Vagina (tissue), 2 donors: ENCODE measurements at places on chromosomes 2 and 18.

DNA sequence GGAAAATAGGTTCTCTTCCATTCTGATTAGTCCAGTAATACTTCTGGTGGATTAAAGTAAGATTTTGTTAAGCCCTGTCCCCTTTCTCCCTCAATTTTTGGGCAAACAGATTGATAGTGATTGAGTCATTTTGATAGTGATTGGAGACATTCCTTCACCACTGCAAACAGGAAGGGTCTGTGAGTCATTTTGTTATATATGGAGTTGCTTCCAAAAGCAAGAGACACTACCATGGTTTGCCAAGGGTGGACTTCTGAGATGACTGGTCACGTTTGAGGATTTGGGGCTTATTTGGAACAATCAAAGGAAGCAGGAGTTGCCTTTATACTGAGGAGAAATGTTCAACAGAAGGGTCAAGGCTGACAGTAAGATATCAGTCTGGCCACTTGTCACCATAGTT, 249.9 kb downstream of the PARD3B start:
- DNase-seq, result no peak

DNA sequence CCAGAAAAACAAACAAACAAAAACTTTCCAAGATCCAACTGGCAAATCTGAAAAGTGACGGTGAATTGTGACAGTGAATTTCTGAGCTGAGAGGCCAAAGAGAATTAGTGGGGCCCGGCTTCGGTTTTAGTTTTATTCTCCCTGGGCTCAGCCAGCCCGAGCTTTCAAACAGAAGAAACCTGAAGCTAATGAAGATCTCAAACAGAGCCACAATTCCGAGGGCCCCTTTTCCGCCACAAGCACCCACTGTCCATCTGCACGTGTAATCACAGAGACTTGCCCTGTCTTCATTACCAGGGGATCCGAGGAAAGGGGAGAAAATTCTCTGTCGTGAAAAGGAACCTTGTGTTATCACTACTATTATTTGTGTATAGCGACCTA, 4.2 kb upstream of the ONECUT2 start:
- DNase-seq, result no peak

GRCh38 chr2:1601471-1602277, 142.6 kb downstream of the PXDN start:
- no peak for DNase-seq

DNA sequence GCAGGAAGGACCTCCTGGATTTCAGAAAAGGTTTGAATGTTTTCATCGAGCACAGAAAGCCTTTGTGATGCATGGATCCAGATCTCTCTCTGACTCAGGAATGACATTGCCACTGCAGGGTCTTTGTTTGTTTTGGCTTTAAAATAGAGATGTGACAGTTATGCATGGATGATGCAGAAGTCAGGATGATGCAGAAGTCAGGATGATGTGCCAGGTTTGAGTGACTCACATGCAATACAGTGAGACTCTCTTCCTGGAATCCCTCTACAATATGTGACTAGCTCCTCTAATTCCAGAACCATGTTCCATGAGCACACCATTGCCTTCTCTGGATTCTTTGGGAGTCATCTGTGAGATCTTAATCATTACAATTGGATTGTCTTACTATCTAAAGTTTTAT, 177.9 kb upstream of the RAB6C start:
- peak; percentile 32 for DNase-seq

DNA sequence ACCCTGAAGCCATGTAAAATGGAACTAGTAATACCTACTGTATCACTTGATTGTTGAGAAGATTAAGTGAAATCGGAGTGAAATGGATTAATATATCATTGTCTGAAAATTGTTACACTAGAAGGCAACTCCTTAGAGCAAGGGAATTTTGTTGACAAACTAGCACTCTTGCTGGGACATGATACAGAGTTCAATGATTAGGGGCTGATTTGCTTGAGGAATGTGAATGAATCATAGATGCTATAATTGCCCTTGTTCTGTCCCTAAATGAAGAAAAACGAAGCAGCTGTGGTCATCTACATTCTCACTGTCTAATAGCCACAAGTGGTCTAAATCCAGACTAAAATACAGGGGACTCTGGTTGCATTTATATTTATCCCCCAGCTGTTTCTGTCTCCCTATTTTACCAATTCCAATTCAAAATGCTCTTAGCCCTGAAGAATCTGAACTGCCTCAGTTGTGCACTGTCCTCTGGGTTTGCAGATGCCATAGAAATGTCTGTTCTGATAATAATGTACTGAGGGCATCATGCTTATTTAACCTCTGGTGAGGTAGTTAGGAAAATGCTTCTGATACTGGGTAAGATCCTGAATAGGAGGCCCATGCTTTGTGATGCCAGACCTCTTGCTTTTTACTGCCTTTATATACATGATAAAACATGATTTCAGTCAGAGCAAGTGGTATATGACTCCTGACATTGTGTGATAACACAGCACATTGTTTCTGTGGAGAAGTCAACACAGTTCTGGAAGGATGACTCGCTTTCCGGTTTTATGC, 382.1 kb downstream of the NRXN1 start:
- DNase-seq, result no peak

DNA sequence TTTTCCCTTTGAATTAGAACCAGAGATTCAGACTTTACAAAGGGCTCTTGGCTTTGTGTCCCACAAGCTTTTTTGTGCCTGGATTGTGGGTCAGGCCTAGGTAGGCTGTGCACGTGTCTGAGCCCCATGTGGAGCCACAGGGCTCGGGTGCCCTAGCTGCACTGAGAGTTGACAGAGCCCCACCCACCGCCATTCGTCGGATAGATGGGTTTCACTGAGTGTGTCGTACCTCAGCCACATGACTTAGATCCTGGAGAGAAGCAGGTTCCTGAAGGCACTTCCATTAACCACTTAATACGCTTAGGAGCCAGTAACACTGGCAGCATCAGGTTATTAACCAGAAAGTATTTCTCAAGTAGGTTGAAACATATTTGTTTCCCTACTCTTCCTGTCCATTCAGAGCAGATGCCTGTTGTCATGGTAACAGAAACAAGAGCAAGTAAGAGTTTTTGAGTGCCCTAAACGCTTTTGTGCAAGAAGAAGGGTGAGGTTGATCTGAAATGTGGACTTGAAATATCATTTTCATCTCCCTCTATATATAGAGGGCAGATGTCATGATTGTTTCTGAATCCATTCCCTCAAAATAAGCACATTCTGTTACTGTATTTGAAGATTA, 30.0 kb downstream of the ADCYAP1 start:
- no peak for DNase-seq

- peak; percentile 82 for DNase-seq
These were observed 24.9 kb downstream of the ASAP2 start for GRCh38 chr2:9231291-9232165.

- no peak for DNase-seq
These were observed 395.5 kb downstream of the ALK start for GRCh38 chr2:29525921-29526320.

GRCh38 chr2:78201064-78201575, 678.9 kb upstream of the LRRTM4 start:
- no peak for DNase-seq

- no peak for DNase-seq
These were observed 633 bp upstream of the PPIG start for GRCh38 chr2:169583518-169583917.

DNA sequence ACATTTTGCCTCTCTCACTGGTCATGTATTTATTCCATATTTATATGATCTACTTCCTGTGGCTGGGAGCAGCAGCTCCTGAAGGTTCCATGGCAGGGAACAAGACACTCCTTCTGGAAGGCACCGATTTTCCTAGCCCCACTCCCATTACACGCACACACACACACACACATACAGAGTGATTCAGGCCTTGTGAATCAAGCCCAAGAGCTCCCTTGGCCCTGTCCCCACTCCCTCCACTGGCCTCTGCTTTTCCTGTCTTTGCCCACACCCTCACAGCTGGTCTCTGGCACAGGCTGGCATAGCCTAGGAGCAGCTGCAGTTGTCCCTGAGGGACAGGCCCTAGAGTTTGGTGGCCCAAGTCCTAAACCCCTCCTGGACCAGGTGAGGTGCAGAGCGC, 201.7 kb downstream of the NAPG start:
- DNase-seq, result no peak

GRCh38 chr2:11379558-11379957, 35.1 kb upstream of the ROCK2 start:
- DNase-seq, result no peak

DNA sequence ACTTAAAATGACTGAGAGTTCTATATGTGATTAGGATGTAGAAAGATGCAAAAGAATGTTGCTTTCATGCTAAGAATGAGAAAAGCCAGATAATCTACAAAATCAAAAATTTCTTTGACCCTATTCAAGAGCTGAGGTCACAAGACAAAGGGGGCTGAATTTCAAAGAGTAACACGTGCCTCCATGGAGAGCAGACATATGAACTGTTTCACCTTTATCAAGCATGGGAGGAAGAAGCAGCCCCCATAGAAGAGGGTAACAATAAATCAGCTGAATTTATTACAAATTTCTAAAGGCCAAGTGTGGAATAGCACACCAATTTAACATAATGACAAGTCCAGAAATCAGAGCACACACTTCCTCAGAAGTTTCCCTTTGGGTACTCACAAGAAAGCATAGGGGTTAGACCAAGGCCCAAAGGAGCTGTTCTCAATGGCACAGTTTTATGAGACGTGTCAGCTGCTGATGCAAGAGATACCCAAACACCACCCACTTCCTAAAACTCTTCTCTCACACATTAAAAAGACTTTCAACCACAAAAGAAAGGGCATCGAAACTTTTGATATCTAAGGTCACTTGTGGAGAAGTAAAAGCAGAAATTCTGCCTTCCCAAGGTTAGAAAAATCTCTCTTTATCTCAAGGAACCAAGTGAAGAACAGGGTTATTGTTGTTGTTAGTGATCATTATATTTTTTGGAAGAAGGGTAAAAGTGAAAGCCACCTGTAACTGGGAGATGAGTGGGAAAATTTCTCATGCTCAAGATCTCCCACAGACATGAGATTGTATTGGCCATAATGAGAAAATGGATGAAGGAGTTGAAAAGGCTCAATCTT, 950.1 kb downstream of the TRIB2 start:
- DNase-seq, result no peak

DNA sequence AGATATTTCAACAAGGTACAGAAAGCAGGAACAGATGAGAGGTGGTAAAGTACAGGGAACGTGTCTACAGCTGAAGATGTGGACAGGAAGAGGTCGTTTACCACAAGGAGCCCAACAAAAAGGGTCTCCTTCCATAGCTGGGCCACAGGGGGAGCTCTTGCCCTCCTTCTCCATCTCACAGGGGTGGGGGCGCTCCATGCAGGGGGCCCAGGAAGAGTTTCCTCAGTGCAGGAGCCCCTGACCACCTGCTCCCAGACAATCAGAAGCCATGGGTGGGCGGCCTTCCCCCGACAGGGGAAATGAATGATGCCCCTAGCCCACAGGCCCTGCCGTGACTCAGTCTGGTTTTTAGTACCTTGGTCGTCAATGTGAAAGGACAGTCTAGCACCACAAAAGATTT, 163.6 kb upstream of the ZNF516 start:
- no peak for DNase-seq

GRCh38 chr2:154704991-154705390, 6.5 kb downstream of the KCNJ3 start:
- no peak for DNase-seq

GRCh38 chr2:115606350-115606749, 1163.9 kb downstream of the DPP10 start:
- DNase-seq, result no peak

DNA sequence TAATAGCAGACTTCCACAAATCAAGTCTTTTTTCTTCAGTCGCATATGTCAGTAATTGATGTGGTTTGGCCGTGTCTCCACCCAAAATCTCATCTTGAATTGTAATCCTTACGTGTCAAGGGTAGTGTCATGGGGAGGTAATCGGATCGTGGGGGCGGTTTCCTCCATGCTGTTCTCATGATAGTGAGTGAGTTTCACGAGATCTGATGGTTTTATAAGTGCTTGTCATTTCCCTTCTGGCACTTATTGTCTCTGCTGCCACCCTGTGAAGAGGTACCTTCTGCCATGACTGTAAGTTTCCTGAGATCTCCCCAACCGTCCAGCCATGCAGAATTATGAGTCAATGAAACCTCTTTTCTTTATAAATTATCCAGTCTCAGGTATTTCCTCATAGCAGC, 478.8 kb downstream of the PTPRM start:
- no peak for DNase-seq

- DNase-seq, result no peak
These were observed 33.9 kb downstream of the CCDC138 start for GRCh38 chr2:108820482-108820881.

- DNase-seq, result no peak
These were observed 255.9 kb upstream of the STON1 start for GRCh38 chr2:48274040-48274439.

GRCh38 chr2:167126165-167126564, 237.9 kb downstream of the XIRP2 start:
- DNase-seq, result no peak

- DNase-seq, result no peak
These were observed 2.8 kb downstream of the DUSP2 start for GRCh38 chr2:96142217-96143113.

DNA sequence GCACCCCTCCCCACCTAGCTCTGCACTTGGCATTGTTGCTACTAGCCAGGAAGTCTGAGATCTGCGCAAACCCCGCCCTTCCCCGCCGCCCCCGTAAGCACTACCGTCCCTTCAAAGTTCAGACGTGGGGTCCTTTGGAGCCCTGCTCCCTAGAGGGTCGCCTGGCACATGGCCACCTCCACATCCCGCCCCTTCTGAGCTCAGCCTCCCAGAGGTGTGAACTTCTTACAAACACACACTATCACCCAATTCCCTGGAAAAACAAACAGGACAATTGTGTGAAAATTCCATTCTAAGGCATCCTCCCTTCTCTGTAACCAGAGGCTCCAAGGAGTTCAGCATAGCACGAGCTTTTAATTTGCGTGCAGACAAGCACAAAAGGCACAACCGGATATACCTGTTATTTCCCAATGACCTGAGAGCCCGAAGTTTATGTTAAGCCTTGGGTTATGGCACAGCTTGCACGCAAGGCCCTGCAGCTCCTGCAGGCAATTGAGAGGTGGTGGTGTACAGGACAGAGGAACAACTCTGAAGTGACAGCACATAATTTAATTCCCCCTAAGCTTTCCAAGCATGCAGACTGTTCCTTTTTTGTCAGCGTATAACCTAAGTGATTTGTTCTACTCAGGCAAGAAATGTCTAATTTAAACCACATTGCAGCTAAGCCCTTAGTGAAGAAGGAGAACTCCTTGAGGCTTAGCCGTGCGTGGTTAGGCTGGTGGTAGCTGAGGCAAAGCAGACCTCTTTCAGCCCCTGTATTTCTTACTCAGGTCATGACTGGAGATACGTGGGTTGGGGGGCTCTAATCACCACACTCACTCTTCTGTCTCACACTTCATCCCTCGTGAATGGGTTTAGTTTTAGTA, 20.3 kb upstream of the CYP1B1 start:
- no peak for DNase-seq
